ENCODE measurements at places on chromosomes 12 and 14.

GRCh38 chr14:106417224-106418049 is 891.1 kb downstream of the TMEM121 start:
- DNase-seq = peak; percentile 52

DNA sequence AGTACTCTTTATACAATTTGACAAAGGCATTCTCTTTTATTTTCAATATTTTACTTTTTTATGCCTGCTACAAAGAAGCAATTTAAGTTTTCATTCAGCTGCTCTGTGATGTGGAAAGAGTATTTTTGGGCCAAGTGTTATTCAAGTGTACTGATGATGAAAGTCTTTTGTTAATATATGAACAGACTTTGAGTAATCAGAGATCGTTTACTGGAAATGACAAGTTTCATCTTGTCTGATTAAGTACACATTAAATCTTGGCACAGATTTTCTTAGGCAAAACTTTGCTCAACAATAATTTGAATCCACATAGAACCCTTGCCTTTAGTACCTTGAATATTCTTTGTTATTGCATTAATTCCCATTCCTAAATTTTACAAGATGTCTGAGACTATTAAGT is 13.3 kb upstream of the PZP start:
- no peak for DNase-seq

DNA sequence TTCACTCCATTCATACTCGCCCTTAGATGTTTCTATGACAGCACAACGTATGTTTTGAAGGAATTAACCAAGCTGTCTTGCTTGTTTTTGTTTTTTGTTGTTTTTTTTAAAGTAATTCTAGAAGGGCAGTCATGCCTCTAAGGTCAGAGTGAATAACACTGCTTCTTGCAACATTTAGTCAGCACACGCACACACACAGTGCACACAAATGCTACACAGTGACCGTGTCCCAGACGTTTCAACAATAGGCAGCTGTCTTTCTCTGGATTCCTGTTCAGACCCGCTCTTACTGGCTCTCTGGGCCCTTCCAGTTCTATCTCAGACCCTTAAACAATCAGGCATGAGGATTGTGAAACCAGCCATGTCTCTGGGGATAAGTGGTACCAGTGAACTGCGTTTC is 351.0 kb upstream of the FKBP4 start:
- no peak for DNase-seq

GRCh38 chr12:4271717-4272423 is 1.7 kb upstream of the CCND2 start:
- peak; percentile 80 for DNase-seq

GRCh38 chr12:22180705-22181104 is 134.7 kb downstream of the CMAS start:
- no peak for DNase-seq

DNA sequence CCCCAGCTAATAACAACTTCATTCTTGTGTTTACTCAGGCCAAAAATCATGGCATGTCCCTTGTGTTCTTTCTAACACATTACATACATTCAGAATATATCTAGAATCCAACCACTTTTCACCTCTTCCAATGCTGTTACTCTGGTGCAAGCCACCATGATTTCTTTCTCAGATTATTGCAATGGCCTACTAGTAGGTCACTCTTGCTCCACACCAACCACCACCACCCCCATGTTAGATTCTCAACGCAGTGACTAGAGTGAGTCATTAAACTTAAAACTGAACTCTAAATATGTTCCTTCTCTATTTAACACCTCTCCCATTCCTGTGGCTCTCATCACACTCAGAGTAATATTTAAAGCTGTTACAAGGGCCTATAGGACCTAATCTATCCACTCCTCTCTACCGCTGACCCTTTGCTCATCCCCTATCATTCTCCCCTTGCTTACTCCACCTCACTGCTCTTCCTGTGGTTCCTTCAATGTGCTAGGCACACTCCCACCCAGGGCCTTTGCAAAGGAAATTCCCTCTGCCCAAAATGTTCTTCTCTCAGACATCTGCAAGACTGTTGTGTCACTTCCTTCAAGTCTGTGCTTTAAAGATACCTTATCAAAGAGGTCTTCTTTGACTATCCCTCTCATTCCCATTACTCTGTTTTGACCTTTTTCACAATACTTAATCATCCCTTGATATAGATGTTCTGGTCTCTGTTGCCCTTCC is 6.6 kb downstream of the RTN1 start:
- DNase-seq = no peak

- no peak for DNase-seq
Measured at GRCh38 chr12:65649126-65649525, 175.2 kb upstream of the HMGA2 start.

DNA sequence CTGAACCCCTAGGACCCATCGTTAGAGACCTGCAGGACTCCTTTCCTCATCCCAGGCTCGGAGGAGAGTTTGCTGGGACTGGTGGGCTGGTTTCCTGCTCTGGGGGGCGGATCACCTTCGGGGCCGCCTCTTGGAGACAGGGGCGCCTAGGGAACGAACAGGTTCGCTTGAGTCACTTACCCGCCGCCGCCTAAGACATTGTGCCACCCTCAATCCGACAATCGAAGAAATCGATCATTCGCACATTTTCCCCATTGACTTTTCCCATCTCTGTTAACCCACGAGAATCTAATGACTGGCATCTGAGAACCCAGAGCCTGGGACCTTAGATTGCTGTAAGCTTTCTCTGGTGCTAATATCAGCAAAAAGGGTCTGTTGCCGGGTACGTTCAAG is 322 bp downstream of the SLC39A9 start:
- no peak for DNase-seq

GRCh38 chr14:90455100-90455571 is 58.3 kb downstream of the CALM1 start:
- no peak for DNase-seq

- no peak for DNase-seq
Measured at GRCh38 chr12:114820796-114821195, 136.8 kb upstream of the TBX3 start.

GRCh38 chr12:104747955-104748354 is 210.1 kb downstream of the SLC41A2 start:
- no peak for DNase-seq

DNA sequence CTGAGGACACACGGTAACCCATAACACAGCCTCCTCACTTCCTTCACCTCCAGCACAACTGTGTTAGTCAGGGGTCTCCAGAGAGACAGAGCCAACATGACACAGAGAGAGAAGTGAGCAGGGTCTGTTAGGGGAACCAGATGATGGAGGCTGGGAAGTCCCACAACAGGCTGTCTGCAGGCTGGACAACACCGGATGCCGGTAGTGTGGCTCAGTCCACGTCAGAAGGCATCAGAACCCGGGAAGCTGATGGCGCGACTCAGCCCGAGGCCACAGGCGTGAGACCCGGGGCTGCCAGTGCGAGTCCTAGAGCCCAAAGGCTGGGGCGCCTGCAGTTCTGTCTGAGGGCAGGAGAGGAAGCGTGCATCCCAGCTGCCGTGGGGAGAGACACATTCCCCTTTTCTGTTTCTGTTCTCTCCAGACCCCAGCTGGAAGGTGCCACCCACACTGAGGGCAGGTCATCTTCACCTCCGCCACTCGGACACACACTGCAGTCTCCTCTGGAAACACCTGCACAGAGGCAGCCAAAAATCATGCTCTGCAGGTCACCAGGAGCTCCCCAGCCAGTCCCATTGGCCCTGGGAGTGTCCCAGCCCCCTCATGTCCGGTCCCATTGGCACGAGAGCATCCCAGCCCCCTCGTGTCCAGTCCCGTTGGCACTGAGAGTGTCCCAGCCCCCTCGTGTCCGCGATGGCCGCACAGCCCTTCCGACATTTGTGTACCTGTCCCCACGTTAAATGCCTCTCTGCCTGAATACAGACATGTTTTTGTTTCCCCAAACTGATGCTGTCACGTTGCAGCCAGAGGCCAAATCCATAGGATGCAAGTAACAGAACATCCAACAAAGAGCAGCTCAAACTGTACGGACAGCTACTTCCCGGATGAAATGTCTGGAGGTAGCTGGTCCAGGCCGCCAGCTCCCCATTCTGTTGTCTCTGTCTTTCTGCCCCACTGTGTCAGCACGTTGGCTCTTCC is 7.9 kb upstream of the FBRSL1 start:
- DNase-seq = no peak

GRCh38 chr12:6825398-6826124 is 2.6 kb upstream of the P3H3 start:
- DNase-seq = peak; percentile 63

- DNase-seq = no peak
Measured at GRCh38 chr14:92964124-92965109, 41.5 kb downstream of the CHGA start.

DNA sequence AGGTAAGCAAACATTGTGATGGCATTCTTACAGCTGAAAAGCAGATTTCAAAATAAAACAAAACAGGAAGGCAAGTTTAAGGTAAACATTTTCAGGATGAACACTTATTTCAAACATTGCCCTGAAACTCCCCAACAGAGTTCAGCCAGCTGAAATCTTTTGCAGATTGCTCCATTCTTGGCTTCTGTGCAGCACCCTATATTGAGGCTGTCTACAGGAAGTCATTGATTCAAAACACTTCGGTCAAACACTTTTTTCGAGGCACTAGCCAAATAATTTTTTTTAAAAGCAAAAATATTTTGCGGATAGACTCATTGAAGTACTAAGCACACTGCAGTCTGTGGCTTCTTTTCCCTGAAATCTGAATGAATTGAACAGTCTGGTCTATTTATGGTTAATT is 318.1 kb upstream of the PDE3A start:
- no peak for DNase-seq

- DNase-seq = no peak
Measured at GRCh38 chr12:98422359-98422758, 93.0 kb upstream of the TMPO start.

GRCh38 chr14:81231540-81231939 is 10.8 kb upstream of the GTF2A1 start:
- no peak for DNase-seq
